ENCODE measurements at places on chromosomes 13 and 19. TPM values are rescaled to one million over a fixed set of nuclear protein-coding genes. Genes with fewer than 3 reads are reported as not detected.

MEIOSIN gene
- total RNA-seq = not detected

FAM32A gene
- 109 TPM for total RNA-seq

FGF22 gene
- not detected for total RNA-seq

LYPD5 gene
- 0.53 TPM for total RNA-seq

EDNRB gene
- 4.0 TPM for total RNA-seq

SUGT1 gene
- 59.0 TPM for total RNA-seq

CABP5 gene
- not detected for total RNA-seq

LILRA5 gene
- not detected for total RNA-seq

NDUFA13 gene
- total RNA-seq = 173 TPM

All from pulmonary artery endothelial cell (primary cell).